Inflammatory macrophage treated with lipopolysaccharide for 1 hour (primary cell): ENCODE measurements at places on chromosomes 7 and 10.
A peak's percentile ranks its signal among the peaks of the same experiment; 100 is the strongest.

- no peak for DNase-seq
These were observed 4.7 kb upstream of the LMBR1 start for GRCh38 chr7:156897673-156898072.

DNA sequence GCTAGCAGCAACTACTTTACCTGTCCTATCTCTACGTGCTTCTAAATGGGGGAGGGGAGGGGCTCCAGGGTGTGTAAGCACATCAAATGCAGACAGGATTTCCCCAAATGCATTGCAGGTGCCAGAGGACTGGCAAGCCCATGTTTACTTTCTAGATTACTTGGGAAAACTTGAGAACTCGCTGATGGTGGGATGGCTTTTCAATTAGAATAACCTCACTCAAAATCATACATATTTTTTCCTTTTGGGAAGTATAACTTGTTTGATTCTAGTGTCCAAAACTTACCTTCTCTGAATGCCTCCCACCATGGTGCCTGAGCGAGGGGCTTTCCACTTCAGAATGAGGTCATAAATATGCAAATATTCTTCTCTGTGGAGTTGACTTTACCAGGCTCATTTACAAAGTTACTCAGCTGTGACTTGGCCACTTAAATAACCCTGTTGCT, 191.3 kb upstream of the RHOBTB1 start:
- DNase-seq, result no peak

DNA sequence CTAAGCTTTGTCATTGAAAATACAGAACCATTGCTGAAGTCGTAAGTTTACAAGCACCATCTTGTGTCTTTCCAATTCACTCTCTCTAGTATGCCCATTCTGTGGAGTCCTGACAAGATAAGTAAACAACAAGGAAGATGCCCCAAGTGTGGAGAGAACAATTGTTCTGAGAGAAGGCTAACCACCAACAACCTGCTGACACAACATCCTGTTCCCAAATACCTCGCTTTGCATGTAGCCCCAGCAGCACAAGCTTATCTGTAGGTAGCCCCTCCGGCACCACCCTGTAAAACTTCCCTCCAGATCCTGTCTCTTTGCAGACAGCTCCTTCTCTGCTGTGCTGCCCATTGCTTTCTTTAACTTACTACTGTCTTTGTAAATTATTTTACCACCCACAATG, 233.3 kb upstream of the AOAH start:
- DNase-seq, result no peak

- no peak for DNase-seq
These were observed 663 bp downstream of the VPS37D start for GRCh38 chr7:73668103-73668885.

DNA sequence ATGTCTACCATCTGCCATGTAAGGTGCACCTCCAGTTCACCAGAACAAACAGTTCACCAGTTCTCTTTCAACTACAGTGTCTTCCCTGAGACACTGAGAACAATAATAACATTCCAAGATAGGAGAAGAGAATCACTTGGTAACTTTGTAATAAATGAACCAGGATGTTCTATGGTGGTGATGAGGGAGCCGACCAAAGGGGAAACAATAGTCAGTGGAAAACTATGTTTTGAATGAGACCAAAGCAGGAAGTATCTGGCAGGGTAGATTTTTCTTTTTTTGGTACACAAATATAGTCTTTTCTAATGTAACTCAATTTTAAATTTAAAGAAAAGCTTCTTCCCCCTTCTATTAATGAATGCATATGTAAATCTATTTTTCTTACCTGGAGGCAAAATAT, 20.0 kb downstream of the HYAL4 start:
- no peak for DNase-seq

GRCh38 chr7:11236680-11237079, 263.0 kb downstream of the PHF14 start:
- DNase-seq, result no peak

DNA sequence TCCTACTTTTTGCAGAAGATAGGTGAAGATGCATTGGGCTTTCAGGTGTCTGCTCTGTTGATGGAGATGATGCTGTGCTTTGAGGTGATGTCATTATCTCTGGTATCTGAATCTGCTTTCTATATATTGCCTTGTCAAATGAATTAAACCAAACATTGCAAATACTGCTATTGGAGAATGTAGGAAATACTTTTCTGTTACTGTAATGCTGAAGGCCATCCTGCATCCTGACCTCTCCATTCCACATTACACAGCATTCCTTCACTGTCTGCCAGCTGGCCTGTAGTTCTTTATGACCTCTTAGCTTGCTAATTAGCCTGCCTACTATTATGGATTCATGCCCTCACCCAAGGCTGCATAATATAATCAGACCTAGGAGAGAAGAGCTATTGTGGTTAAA, 73.2 kb downstream of the VCL start:
- DNase-seq, result no peak

- DNase-seq, result no peak
These were observed 175.0 kb upstream of the LYZL2 start for GRCh38 chr10:30804478-30805055.

DNA sequence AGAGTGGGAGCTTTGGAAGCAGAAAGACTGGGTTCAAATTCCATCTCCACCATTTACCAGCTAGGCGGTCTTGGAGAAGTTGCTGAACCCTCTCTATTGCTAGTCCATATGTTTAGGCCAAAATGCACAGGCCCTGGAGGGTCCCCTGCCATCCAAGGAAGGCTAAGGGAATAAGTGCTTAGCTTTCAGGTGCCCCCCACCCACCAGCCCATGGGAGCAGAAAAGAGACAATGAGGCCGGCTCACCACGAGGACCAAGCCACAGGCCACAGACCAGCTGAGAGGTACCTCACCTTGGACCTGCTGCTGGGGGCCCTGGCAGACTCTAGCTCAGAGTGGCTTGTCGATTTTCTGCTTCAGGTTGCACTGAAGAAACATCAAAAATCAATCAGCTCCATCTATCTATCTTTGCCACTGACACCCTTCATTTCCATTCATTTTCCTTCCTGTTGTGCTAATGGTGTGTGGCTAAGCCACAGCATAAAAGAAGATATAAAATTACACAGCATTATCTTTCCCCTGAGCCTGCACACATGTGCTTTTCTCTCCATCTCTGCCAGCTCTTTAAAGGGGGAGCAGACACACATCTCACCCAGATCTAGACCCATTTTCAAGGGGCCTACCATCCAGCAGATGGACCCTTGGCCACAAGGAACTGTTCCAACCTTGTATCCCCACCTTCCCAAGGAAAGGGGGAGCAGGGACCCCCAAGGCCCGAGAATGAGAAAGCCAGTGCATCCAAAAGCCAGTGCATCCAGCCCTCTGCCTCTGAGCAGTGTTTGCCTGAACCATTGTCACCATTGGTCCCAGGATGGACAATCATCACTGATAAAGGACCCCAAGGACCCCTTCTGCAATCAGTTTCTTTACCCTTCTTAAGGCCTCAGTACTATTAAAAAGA, 65.4 kb downstream of the GRID1 start:
- no peak for DNase-seq

- DNase-seq, result no peak
These were observed 173.4 kb downstream of the LRRN3 start for GRCh38 chr7:111264111-111264868.

DNA sequence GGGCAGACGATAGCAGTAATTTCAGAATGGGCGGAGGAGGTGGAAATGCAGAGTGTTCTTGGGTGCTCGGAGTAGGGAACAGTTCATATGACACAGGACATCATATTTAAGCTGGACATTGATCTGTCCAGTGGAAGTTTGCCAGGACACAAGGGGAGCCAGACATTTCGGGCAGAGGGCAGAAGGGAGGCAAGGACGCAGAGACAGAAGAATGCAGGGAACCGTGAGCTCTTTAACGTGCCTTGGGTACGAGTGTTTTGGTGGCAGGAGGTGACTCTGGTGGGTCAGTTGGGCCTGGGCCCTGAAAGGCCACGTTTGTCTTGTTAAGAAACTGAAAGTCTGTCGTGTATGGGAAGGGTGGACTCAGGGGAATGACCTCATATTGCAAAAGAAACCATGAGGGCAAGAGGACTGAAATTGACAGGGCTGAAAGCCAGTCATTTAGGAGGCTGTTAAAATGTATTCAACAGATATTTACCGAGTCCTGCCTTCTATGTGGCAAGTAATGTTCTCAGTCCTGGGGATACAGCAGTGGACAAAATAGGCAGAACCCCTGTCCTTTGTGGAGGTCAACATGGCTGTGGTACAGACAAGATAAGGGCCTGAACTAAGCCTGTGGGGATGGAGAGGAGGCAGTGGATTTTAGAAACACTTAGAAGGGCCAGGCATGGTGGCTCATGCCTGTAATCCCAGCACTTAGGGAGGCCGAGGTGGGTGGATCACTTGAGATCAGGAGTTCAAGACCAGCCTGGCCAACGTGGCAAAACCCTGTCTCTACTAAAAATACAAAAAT, 2.2 kb downstream of the OPTN start:
- DNase-seq, result peak; percentile 51

GRCh38 chr7:1024331-1024841, 20.0 kb upstream of the GPR146 start:
- DNase-seq, result no peak

DNA sequence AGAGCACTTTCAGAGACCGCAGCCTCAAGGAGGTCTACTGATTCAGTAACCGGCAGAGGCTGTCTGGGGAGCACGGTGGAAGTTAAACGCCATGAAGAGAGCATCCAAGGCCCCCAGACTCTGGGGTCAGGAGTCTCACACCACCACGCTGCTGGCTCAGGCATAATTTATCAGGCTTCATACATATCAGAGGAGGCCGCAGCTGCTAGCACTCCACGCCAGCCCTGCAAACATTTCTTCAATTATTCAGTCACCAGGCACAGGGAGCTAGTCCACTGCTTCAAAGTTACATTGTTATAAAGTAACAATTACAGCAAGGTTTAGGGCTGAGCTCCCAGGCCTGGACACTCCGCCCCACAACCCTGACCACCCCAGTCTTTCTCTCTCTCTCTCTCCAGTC, 97.8 kb downstream of the PAXIP1 start:
- DNase-seq, result no peak

GRCh38 chr10:52334595-52334994, 20.5 kb downstream of the DKK1 start:
- no peak for DNase-seq

DNA sequence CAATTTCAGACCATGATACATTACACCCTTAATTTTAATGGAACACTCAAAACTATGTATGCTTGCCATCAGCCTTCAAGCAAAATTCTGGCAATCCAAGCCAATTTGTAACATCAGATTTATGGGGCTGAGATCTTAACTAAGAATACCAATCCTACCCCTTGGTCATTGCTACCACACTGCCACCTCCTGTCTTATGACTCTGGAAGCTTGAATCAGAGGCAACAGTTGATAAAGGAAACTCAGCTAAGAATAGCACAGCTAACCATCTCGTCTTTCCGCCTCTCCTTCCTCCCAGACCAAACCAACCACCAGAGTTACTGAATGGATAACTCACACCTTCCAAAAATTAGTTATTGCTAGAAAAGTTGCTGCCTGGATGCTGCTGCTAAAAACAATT, 7.4 kb downstream of the IGF2BP3 start:
- no peak for DNase-seq

DNA sequence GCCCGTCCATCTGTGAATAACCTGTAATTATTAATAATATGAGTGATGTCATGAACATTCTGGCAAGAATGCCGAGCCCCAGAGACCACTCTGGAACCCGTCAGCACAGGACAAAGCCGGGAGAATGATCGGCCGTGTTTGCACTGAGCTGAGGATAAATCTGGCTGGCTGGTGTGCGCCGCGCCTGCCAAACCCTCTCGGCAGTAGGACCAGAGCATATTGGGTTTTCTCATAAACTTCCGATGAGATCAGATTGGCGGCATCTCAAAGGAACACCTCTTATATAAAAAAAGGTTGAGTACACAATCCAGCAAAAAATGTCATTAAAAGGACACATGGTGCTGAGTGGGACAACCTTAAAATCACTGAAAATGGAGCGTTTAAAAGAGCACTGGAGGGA, 296.0 kb upstream of the MKI67 start:
- no peak for DNase-seq

- peak; percentile 99 for DNase-seq
These were observed 4.0 kb upstream of the LEP start for GRCh38 chr7:128236924-128237586.

- DNase-seq, result no peak
These were observed 66.3 kb downstream of the TACC2 start for GRCh38 chr10:122055252-122055651.

DNA sequence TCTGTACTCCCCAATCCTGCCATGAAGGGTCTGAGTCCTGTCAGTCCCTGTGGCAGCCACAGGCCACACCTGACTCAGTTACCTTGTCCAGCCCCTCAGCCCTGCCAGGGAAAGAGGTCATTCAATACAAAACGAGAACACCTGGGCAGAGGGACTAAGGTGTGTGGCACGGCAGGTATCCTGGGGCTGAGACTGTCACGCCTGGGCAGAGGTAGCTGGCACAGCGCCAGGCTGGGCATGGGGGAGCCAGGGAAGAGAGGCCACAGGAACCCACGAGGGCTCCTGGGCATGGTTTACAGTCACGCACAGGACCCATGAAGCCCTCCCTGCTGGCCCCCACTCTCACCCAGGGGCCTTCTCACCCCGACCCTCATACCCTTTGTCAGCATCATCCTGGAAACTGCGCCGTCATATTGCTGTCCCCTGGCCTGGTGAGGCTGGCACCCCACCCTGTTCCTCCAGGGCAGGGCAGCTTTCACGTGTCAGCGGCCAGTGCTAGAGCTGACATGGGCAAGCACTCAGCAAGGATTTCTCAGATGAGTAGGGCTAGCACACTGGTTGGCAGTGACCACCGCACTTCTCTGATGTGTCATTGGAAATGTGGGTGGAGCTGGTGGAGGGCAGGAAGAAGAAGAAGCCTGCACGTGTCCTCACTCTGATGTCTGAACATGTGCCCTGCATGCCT, 42.7 kb downstream of the LRRC18 start:
- no peak for DNase-seq

- DNase-seq, result no peak
These were observed 81.2 kb downstream of the C1GALT1 start for GRCh38 chr7:7263297-7264230.

GRCh38 chr10:14543046-14543903, 212.6 kb upstream of the FRMD4A start:
- peak; percentile 41 for DNase-seq

GRCh38 chr10:121956111-121957061, 18.6 kb downstream of the NSMCE4A start:
- DNase-seq, result no peak

- DNase-seq, result peak; percentile 56
These were observed 384 bp downstream of the DCLRE1C start for GRCh38 chr10:14953424-14954000.

DNA sequence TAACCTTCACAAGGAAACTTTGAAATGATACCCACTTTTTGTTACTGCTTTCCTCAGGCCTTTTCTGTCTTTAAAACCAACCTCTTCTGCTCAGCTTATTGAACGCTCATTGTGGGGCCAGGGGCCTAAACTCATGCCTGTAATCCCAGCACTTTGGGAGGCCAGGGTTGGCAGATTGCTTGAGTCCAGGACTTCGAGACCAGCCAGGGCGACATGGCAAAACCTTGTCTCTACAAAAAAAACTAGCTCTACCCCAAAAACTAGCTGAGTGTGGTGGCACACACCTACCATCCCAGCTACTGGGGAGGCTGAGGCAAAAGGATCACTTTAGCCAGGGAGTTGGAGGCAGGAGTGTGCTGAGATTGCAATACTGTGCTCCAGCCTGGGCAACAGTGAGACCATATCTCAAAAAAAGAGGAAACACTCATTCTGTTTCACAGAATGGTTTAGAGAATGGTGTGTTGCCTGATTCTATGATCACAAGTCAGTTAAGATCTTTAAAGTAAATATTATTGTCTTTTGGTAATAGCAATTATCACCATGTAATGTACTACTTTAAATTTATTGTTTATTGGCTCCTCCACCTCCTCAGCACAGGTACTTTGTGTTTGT, 51.1 kb downstream of the KCTD7 start:
- no peak for DNase-seq
